ENCODE measurements at places on chromosomes 16 and 17.

DNA sequence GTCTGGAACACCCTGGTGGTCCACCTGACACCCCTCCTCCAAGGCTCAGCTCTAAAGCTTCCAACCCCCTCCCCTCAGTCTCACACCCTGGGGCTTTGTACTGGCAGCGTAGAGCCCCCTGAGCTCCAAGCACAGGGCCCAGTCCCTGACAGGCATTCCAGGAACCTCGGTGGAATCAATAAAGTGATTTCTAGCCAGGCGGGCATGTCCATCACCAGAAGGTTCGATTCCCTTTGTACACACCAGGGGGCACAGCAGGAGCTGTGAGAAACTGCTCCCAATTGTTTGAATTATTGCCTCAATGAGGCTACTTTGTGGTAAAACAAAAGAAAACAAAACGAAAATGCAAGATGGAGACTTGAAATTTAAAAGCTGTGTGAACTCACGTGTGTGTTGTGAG, 51.8 kb downstream of the SMPD3 start:
- no peak for DNase-seq

- no peak for DNase-seq
Observed at GRCh38 chr16:55765161-55765560, 67.7 kb downstream of the CES1 start.

- no peak for DNase-seq
Observed at GRCh38 chr17:32386844-32387243, 36.9 kb downstream of the ZNF207 start.

DNA sequence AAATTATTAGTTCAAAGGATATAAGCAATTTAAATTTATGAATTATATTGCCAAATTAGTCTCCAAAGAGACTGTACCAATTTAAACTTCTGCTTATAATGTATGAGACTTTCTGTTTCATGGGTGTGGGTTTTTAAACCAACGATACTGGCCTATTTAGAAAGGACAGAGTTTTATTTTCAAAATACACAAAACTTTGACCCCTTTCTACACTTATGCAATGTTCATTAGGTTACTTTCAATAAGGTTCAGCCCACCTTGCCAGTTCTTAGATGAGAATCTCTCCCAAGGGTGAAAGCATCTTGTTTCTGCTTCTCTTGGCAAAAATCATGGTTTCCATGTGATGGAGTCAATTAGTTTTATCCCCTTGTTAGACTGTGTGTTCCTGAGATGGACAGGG, 84.7 kb downstream of the MYO1D start:
- no peak for DNase-seq

DNA sequence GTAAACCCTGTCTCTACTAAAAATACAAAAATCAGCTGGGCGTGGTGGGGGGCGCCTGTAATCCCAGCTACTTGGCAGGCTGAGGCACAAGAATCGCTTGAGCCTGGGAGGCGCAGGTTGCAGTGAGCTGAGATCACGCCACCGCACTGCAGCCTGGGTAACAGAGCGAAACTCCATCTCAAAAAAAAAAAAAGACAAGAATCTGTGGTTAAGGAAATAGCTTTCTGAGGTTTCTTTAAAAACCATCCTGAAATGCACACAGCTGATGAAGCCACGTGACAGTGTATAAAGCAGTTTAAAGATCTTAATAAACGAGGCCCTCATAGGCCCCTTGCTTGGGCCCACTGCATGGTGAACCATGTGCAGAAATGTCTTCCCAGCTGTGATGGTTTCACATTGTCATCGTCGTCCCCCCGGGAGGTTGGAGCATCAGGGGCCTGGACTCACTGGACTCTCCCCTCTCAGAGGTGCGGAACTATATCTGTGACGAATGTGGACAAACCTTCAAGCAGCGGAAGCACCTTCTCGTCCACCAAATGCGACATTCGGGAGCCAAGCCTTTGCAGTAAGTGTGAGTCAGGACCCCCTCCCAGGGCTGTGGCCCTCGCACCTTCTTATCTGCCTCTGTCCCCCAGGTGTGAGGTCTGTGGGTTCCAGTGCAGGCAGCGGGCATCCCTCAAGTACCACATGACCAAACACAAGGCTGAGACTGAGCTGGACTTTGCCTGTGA, 16.2 kb downstream of the ZNF276 start:
- DNase-seq: no peak

DNA sequence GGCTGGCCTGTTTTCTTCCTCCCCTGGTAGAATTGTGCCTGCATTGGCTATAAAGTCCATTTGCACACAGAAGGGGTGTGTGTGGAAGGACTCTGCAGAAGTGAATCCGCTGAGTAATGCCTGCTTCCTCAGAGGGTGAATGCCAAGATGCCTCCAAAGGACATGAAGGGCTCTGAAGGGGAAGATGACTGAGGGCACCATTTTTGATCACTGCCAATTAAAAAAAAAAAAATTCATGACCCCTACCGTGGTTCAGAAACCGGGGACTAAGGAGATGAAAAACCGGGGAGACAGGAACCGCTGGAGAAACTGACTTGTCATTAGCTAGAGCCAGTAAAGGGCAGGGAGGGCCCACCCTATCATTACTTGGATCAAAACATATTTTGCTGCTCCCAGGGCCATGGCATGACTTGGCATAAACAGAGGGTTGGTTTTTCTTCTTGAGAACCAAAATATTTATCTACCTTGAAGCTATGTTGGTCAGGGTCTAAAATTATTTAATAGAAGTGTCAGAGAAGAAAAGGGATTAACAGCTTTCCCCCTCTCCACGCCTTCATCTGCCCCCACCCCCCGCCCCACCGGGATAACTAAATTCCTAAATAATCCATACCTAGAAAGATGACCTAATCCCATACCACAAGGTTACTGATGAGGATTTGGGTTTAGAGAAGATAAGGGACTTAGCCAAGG, 3.6 kb upstream of the USP7 start:
- DNase-seq: no peak

DNA sequence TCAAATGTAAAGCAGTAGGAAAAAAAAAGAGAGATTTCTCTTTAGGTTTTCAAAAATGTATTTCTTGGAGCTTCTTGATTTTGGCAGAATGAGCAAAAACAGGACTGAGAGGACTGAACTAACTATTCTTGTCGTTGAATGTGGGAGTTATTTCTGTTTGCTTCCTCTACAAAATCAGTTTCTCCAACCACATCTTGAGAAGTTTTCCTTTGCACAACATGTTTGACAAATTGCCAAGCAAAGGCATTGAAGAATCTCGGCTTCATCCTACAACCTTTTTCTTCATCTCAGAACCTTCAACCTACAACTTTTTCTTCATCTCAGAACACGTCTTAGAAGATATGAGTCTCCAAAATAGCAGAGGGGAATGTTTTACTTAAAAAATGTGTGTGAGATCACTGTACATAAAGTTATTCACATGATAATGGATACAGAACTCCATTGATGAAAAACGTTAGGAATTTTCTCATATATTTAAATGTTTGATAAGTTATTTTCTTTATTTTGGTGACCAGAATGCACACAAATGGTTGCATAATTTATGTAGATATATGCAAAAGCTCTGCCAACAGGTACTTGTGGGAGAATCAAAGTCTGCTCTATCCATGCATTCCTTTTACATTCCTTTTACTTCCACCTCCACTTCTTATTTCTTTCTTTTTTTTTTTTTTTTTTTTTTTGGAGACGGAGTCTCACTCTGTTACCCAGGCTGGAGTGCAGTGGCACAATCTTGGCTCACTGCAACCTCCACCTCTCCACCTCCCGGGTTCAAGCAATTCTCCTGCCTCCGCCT, 370.0 kb downstream of the KCNJ2 start:
- no peak for DNase-seq

- no peak for DNase-seq
Observed at GRCh38 chr16:70605283-70605657, 41.1 kb upstream of the IL34 start.

DNA sequence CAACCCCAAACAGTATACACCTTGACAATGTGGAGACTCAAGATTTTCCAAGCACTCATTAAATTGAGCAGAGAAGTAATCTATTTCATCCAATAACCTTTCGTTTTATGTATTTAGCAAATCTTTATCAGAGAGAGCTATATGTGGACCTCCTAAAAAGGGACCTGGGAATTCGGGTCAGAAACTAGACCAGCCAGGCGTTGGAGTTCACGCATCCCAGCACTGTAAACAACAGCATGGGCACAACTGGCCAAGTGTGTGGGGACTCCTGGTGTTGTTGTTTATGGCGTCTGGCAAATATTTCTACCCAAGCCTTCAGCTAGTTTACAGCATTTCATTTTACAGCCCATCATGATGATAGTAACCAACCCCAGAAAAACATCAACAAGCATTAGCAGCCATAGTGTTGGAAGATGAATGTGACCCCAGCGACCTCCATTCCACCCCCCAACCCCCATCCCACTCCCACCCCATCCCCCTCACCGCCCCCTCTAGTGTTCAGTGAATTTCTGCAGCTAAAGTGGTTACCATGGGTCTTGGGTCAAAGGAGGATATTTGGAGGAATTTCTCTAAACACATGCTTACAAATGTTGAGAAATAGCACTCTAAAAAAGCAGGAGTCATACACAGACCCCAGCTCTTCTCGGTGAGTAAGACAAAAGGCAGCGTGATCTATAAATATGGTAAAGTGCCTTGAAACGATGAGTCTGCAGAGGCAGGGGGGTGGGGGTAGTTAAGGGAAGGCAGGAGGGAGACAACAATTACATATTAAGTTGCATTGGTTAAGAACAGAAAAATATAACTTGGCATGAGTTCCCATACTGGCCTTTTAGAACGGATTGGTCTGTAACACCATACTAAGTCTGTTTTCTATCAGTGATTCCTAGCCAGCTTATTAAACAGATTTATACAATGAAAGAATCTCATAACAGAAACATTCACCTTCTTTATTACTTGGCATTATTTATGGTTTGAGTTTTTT, 91.4 kb upstream of the TBX2 start:
- no peak for DNase-seq

- no peak for DNase-seq
Observed at GRCh38 chr16:89139907-89140361, 31.6 kb upstream of the CDH15 start.

DNA sequence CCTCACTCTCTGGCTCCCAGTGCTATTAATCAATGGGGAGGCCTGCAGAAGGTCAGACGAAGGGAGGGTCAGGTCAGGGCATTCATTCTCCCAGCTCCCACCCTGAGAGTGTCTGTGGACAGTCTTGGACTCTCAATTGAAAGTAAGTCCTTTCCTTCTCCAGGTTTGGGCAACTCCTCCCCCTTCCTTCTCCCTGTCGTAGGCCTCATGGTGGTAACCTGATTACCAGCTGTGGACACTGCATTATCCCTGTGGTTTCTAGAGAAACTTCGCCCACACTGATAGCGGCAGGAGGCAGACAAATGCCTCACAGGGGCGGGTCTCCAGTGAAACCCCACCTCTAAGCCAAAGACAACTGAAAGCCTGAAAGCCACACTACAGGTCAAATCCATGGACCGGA, 57.7 kb upstream of the SLC25A19 start:
- no peak for DNase-seq

DNA sequence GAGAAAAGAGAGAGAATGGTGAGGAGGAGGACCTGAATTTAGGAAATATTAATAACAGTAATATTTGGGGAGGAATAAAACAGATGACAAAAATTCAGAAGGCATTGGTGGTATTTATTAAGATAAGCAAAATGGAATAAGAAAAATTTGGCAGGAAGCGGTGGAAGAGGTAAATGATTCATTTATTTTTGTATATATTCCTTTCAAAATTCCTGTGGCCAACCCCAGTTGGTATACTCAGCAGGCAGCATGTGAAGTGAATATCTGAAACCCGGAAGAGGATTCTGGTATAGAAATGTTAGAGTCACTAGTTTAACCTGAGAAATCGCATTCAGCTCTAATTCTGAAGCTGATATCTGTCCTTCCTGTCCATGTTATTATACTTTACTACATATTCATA, 792.0 kb downstream of the KCNJ2 start:
- no peak for DNase-seq

DNA sequence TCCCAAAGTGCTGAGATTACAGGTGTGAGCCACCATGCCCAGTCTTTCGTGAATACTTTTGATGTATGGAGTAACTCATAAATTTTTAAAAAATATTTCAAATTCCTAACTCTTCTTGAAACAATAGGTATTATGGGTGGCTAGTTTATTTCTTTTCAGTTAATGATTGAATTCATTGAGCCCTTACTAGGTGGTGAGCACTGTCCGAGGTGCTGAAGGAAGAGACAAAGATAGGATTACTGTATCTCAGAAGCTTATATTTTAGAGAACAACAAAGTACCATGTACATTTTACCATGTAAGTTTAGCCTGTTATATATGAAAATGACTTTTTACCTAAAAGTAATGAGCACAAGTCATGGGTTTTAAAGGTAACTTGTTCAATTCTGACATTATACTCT, 418.3 kb downstream of the NPIPA7 start:
- no peak for DNase-seq

DNA sequence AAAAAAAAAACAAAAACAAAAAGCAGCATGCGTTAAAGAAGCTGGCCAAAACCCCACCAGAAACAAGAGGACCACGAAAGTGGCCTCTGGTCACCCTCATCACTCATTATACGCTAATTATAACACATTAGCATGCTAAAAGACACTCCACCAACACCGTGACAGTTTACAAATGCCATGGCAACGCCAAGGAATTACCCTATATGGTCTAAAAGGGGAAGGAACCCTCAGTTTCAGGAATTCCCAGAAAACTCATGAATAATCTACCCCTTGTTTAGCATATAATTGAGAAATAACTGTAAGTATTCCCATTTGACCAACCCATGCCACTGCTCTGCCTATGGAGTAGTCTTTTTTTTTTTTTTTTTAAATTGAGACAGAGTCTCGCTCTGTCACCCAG, 77.6 kb downstream of the EMP2 start:
- DNase-seq: no peak

DNA sequence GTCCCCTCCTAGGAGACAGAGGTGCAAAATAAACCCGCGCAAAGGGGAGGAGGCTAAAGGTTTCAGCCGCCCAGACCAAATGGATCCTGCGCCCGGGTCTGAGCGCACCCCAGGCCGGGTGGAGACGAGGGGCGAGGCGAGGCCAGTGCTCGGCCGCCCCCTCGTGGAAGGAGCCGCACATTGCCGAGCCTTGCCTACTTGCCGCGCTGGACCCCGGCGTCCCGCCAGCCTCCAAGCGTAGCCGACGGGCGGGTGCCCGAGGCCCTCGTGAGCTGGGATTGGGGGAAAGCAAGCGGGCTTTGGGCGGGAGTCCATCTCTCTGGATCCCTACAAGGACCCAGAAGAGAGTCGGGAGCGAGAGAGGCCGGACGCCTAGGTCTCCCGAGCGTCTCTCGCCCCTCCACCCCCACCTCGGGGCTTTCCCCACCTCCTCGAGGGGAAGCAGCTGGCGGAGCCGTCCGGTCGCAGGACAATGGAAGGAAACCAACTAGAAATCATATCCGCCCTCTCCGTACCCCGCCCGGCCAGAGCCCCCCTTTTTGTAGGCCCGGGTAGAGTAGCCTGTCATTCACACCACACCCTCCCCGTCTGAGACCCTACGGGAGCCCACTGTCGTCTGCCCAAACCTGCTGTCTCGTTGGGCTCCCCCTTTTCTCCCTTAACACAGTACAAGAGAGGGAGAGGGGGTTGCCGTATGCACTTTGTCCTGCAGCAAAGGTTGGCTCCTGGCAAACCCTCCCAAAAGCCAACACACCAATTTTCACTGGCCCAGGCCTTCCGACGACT, 664 bp upstream of the BCL6B start:
- DNase-seq: no peak
